Stimulated activated memory B cell treated with anti-CD40 and anti-IgM and Interleukin-4, amounts not matched to agents 10 μg/mL and 1 μg/mL and 100 μg/mL, for 72 hours (primary cell): ENCODE measurements at places on chromosomes 1 and 21.
A peak's percentile ranks its signal among the peaks of the same experiment; 100 is the strongest.

GRCh38 chr1:23168079-23168444, 594 bp downstream of the LUZP1 start:
- peak; percentile 49 for ATAC-seq

GRCh38 chr1:165562571-165562970, 18.8 kb downstream of the LRRC52 start:
- no peak for ATAC-seq

GRCh38 chr1:181504399-181504842, 21.1 kb downstream of the CACNA1E start:
- ATAC-seq: peak; percentile 26

GRCh38 chr1:30535595-30536325, 187.6 kb downstream of the MATN1 start:
- ATAC-seq: no peak

DNA sequence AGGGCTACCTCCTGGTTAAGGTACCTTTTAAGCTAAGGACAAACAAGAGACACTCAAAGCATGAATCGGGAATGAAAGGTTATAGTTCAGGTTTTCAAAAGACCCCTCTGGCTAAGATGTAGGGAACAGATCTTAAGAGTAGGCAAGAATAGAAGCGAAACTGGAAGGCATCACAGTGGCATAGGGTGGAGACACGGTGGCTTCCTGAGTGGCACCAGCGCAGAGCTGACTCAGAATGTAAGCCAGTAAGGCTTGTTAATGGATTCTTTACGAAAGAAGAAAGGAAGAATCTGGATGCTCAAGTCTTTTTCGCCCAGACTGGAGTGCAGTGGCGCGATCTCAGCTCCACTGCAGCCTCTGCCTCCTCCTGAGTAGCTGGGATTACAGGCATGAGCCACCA, 21.2 kb downstream of the PADI6 start:
- ATAC-seq: peak; percentile 58

DNA sequence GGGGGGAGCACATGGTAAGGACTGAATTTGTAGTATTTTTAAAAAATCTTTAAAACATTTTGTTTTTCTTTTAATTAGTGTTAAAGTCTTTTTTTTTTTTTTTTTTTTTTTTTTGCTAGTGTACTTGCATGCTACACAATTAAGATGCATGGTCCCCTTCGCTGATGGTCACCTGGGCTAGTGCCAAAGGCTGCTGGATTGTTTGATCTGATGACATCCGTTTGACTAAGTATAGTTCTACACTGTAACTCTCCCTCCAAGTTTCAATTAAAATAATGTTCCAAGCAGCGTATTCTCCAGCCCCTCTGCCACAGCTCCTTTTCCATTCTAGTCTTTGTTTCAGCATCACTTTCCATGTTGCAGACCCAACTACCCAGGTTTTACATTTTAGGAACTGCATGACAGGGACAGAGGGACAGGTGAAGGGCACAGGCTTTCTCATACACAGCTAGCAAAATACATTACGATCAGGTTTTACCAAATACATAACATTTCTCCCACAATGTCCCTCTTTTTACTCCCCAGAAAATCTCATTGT, 852 bp upstream of the RAVER2 start:
- ATAC-seq: no peak

- peak; percentile 53 for ATAC-seq
These were observed 27.3 kb downstream of the ZBTB8OS start for GRCh38 chr1:32622806-32623681.

DNA sequence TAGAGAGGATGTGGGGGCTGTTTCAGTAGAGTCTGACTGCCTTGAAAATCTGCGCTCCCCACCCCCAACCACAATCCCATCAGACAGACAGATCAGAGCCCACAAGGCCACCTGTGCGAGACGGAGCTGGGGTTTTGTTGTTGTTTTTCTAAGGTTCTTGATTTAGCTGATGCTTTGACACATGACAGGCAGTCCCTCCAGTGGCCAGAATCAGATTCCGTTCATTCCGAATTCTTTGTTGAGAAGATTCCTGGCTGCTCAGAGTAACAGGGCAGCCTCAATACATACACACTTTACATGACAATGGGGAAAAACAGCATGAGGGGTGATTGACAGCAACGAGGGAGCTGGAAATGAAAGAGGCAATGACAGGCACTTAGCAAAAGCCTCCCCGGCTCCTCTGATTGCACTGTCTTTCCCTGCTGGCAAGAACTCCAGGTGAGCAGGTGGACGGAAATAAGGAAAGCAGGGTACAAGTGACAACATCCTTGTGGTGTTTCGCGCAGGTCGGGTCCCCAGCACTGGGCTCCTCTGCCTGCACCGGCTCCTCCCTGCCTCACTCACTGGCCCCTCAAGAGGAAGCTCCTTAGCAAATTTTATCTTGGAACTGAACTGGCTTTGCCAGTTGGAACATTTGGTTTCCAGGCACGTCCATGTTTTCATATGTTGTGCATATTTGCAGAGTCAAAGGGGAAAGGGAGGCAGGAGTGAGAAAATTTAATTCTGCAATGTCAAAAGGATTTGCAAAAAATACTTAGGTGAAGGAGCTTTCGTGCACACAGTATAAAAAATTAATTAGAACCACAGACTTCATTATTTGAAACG, 148.7 kb downstream of the PGBD5 start:
- peak; percentile 62 for ATAC-seq

- ATAC-seq: no peak
These were observed 62.6 kb upstream of the SPAG17 start for GRCh38 chr1:118247593-118247992.

DNA sequence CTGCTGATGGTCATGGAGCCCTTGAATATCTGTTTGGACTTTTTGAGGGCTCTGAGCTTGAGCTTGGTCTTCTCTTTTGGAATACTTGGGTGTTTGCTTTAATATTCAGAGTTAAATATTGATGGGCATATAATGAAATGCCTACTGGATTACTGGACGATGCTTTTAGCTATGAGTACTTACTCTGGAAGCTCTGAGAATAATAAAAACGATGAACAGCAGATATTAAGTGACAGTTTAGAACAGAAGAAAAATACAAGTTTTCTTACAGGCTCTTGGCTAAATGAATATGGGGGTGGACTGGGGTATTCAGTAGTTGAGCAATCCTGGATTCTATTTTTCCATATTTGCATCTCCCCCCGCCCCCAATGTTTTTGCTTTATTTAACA, 20.7 kb downstream of the GALNT2 start:
- ATAC-seq: no peak

- ATAC-seq: peak; percentile 58
These were observed 95.2 kb downstream of the KIF14 start for GRCh38 chr1:200525090-200525987.

DNA sequence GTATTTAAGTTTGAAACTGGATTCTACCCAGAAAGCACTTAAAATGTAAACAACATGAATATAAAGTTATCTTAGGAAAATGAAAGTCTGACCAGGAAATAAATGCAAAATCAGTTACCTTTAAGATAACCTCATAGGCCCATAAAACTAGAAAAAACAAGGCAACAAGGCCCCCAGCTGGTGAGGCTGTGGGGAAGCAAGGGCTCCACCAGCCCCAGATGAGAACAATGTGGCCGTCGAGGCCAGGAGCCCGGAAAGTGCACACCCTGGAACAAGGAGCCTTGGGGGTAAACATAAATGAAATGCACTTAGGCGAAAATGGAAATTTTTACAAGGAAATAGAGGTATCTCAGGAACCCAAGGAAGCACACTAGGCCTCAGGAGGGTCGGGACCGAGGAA, 37.9 kb upstream of the BMP8B start:
- no peak for ATAC-seq

- no peak for ATAC-seq
These were observed 31.5 kb upstream of the VASH2 start for GRCh38 chr1:212918824-212919223.
